SHP77 (cell line): ENCODE measurements at places on chromosomes 1 and 21.

GRCh38 chr1:232795497-232796053 lies 9.6 kb upstream of the MAP10 start:
- DNase-seq: no peak

GRCh38 chr1:221991221-221991620 lies 249.3 kb upstream of the DUSP10 start:
- DNase-seq: no peak

DNA sequence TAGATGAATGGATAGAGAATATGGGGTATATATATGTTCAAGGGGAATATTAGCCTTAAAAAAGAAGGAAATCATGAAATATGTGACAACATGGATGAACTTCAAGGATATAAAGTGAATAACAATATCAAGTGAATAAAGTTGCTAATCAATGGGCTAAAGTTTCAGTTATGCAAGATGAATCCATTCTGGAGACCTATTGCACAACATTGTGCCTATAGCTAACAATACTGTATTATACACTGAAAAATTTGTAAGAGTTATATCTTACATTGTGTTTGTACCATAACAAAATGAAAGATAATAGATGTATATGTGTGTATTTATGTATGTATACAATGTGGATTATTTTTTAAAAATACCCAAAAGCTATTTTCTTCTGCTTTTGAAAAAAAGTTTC lies 96.3 kb upstream of the DPYD start:
- no peak for DNase-seq

GRCh38 chr1:24555591-24556413 lies at the start of gene NCMAP:
TSS of gene NCMAP (plus strand) at chr1:24556087. CDS start at chr1:24595431, 39,344 bp downstream.
- DNase-seq: no peak

DNA sequence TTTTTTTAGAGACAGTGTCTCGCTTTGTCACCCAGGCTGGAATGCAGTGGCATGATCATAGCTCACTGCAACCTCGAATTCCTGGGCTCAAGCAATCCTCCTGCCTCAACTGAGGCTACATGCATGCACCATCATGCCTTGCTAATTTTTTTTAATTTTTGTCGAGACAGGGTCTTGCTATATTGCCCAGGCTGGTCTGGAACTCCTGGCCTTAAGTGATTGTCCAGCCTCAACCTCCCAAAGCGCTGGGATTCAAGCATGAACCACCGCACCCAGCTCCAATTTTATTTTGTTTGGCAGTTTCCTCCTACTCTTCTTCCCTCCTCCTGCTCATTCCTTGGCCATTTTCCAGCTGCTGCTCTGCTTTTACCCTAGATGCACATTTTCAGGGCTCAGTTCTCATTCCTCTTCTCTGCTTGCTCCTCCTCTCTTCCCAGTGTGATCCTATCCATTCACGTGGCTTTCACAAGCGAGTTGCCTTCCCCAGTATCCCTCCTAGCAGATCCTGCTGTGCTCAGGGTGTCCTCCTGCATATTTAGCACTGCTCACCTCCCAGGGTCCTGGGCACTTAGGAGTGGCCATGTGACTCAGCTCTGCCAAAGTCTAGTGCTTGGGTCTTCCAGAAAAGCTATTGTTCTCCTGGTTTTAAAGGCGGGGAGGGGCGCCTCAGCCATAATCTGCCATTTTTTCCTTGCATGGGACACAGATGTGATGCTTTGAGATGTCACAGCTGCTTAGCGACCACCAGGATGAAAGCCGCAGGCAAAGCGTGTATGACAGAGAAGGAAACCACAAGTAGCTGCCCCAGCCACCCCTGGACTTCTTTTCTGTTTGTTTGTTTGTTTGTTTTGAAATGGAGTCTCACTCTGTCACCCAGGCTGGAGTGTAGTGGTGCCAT lies 33.7 kb downstream of the PSEN2 start:
- DNase-seq: no peak

DNA sequence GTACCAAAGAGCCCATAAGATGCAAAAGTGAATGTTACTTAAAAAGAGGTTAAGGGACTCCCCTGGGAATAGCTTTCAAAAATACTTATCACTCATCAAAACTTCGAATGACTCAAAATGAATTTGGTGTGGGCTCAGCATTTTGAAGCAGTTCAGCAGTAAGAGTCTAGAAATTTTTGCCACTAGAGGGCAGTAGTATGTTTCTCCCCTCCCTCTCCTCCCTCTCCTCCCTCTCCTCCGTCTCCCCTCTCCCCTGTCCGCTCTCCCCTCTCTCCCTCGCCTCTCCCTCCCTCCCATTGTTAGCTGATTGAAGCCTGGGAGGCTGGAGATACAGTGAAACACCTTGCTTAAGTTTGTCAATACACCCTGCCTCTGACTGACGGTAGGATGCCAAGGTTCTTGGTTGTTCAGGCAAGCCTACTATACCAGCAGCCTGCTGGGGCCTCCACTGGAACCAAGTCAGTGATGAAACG lies 70.8 kb upstream of the TENT5C start:
- DNase-seq: peak; percentile 35

- no peak for DNase-seq
These were observed 23.8 kb downstream of the FAM89A start for GRCh38 chr1:231016234-231016633.

DNA sequence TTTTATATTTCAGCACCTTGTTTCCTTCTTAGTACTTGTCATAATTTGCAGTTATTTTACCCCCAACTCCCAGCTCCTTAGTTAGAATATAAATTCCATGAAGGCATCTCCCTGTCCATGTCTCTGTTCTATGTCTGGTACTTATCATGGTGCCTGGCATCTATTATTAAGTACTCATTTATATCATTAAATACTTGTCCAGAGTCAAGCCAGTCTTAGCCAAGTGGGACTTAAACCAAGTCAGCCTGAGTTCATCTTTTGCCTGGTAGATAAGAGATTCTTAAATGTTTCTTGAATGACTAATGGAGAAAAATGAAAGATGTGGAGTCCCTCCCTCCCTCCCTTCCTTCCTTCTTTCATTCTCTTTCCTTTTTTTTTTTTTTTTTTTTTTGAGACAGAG lies 9.4 kb downstream of the SLC25A44 start:
- DNase-seq: no peak

GRCh38 chr1:172352435-172352834 lies 68.0 kb upstream of the C1orf105 start:
- no peak for DNase-seq

- DNase-seq: no peak
These were observed 104.4 kb downstream of the TM2D1 start for GRCh38 chr1:61620536-61620935.

DNA sequence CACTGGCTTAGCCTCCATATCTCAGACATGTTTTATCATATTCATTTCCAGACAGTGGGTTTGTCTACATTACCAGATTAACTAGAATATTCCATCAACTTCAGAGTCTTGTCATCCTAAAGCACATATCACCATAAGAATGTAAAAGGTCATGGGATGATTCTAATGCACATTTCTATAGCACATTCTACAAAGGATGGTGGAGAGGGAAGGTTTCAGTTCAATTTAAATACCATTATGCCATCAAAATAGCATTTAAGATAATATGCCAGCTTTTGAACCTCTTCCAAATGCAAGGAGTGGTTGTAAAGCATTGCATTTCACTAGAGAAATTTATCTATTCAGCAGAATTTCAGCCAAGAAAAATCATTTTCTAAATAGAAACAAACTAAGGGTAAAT lies 970.5 kb downstream of the TTLL7 start:
- DNase-seq: no peak

GRCh38 chr1:12206792-12207424 lies 22.9 kb upstream of the VPS13D start:
- DNase-seq: no peak

GRCh38 chr1:59580257-59580656 lies 234.5 kb upstream of the HOOK1 start:
- DNase-seq: no peak

DNA sequence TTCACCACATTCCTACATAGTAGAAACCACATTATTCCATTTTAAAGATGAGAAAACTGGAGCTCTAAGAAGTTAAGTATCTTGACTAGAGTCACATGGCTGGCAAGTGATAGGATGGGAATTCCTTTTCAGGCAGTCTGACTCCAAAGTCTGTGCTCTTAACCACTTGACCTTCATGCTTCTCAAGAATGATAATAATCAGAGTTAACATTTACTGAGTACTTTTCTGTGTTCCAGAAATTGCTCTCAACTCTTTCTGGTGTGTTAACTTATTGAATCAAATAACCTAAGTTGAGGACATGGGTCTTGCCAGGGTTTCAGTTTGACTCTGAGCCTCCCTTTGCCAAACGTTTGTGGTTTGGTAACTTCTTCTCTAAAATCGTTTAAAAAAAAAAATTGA lies 169.4 kb downstream of the RASAL2 start:
- no peak for DNase-seq

GRCh38 chr1:13699936-13700520 lies at the start of gene PRDM2:
TSS of gene PRDM2 (plus strand) at chr1:13700188. CDS start at chr1:13715606, 15,418 bp downstream.
- DNase-seq: no peak

DNA sequence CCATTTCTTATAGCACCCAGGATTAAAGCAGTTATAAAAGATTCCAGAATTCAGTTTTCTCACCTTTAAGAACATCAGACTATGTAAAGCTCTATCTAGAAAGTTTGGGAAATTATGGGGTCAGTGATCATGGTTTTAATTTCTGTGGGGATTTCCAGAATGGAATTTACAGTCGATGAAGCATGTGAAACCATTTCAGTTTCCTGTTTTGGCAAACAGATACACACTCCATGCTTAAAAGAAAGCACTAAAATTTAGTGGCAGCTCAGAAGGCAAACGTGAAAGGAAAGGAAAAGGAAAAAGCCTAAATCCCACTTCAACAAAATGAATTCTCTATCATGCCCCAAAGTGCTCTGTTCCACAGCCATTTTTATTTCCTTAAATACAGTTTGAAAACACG lies 60.4 kb downstream of the FYB2 start:
- DNase-seq: no peak

GRCh38 chr1:209862391-209863356 lies 34.9 kb downstream of the UTP25 start:
- DNase-seq: no peak

- no peak for DNase-seq
These were observed 623 bp upstream of the BGLAP start for GRCh38 chr1:156241311-156241811.

- DNase-seq: no peak
These were observed 55.3 kb upstream of the WASF2 start for GRCh38 chr1:27545271-27545670.

DNA sequence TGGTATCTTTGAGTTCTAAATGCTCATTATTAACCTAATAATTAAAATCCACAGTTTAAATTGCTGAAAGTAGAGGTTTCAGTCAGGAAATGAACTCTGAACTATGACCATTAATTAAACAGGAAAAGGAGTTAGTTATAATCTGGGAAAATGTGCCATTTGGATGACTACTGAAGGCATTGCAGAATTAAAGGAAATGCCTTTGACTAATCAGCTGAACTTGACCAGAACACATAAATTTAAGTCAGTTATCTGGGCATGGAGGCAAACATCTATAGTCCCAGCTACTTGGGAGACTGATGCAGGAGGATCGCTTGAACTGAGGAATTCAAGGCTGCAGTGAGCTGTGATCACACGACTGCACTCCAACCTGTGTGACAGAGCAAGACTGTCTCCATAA lies 31.9 kb downstream of the SLC44A5 start:
- DNase-seq: no peak

GRCh38 chr1:206074839-206075238 lies 21.9 kb downstream of the RHEX start:
- DNase-seq: no peak

GRCh38 chr1:78351551-78352216 lies 139.1 kb upstream of the PTGFR start:
- no peak for DNase-seq

DNA sequence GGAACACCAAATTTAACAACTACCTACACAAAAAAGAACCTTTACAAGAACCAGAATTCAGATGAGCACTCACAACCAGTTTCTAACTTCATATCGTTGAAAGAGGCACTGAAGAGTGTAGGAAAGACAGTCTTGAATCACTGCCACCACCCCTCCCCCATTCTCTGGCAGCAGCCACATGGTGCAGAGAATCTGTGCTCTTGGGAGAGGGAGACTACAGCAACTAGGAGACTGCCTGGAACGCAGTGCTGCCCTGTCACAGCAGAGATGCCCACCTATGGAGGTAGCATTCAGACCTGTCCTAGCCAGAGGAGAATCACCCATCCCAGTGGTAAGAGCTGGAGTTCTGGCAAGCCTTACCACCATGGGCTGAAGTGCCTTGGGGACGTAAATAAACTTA lies 7.3 kb downstream of the CCN1 start:
- no peak for DNase-seq

GRCh38 chr1:63774617-63775417 lies 1.0 kb downstream of the ROR1 start:
- DNase-seq: no peak

DNA sequence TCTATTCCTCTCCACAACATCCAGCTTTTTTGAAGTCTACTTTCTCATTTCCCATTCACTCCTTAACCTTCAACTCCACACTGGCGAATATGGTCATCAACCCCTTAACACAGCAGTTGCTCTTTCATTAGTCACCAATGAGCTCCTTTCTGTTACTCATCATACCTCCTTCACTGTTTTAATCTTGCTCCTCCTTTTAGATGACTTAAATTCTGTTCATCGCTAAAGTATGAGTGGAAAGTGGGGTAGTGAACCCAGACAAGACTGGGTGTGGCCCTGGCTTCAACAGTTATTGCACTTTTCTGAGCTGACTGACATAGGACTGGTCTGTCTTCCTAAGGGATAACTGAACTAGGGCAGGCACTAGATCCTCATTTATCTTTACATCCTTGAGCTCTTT lies 51.3 kb downstream of the AKT3 start:
- DNase-seq: no peak

GRCh38 chr1:24948079-24948827 lies 18.2 kb upstream of the RUNX3 start:
- no peak for DNase-seq

DNA sequence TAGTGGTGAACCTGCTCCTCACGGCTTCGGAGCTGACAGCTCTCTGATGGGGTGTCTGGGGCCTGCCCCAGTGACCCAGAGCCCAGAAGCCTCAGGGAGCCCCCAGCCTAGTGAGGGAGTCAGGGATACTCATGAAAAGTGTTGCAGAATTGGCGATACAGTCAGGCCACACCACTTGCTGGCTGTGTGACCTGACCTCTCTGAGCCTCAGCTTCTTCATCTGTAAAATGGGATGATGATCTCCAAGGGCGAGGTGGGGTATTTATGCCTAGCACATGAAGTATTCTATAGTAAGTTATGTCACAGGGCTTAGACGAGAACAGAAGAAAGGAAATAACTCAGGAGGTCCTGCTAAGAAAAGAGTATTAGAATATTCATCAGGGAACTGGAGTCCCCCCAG lies 1.6 kb downstream of the TMEM51 start:
- DNase-seq: no peak
